ENCODE measurements at places on chromosomes 5 and 9.
A peak's percentile ranks its signal among the peaks of the same experiment; 100 is the strongest.

- DNase-seq = no peak
These were observed 1.6 kb upstream of the ASPN start for GRCh38 chr9:92483627-92484545.

DNA sequence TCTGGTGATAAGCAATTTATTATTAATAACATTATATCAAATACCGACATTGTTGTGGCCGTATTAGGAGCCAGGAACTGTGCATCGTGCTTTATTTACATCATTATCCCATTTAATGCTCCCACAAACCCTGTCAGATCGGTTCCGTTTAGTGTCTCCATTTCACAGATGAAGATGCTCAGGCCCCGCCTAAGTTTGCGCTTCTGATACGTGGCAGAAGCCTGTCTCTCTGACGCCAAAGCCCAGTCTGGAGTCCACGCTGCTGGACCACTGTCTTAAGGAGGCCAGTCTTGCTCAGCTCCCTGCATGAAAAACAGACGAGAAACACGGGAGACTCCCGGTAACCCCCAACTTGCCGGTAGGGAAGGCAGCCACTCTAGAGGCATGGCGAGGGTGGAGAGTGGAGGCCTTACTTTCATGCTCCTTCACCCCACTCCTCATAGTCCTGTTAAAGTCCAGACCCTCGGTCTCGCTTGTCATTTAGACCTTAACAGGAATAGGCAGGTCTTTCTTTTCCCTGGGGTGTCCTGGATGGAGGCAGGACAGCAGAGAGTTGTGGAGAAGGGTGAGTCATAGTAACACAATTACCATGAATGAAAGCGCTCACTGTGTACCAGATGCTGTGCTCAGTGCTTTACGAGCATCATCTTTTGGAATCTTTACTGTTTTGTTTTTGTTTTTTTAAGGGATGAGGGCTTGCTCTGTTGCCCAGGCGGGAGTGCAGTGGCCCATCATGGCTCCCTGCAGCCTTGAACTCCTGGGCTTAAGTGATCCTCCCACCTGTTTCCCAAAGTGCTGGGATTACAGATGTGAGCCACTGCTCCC, 872 bp downstream of the TXNDC15 start:
- DNase-seq = peak; percentile 33

- no peak for DNase-seq
These were observed 8.1 kb upstream of the SLC2A8 start for GRCh38 chr9:127388856-127389238.

DNA sequence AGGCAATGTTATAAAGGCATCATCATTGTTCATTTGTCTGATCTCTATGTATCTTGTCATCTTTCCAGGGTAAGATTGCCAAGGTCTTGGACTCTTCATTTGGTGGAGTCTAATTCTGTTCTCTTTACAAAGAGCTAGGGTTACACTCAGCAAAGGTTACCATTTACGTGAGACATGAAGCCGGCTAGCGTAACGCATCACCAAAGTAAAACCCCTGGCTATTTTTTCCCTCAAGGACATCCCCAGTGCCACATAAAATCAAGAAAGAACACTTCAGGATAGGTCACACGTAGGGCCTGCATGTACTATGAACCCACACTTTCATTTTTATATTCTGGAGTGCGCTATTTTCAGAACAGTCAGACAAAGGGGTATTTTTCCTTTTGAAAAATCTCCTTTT, 20.0 kb upstream of the MYOT start:
- DNase-seq = no peak

DNA sequence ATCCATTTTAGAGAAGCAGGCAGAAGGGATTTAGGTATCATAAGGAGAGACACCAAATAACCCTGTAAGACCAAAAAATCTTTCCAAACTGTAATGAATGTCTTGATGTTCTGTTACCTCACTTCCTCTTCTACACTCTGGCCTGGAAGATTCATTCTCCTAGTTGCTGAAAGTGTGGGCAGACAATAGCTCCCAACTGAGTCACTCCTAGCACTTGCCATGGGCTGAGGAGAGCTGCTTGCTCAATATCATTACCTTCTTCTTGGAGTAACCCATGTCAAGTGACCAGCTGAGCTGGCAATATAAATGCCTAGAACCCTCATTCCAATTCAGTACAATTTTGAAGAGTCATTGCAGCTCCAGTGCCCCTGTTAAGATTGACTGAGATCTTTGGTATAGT, 1985.5 kb upstream of the CDH6 start:
- no peak for DNase-seq

DNA sequence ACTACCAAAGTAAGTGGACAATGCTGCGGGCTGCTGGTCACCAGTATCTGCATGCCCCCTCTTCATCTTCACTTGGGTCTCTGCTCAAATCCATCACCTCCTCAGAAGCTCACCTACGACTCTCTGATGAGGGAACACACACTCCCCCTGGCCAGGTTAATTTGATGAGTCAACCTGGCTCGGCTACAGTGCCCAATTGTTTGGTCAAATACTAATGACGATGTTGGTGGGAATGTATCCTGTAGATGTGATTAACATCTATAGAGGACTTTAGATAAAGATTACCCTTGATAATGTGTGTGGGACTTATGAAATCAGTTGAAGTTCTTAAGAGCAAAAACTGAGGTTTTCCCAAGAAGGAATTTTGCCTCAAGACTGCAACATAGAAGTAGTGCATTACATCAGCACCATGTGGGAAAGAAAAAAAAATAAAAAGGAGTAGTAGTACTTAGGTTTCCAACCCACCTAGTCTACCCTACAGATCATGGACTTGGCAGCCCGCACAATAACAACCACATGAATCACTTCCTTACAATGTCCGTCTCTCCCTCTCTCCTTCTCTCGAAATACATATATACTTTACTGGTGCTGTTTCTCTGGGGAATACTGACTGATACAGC, 467.3 kb downstream of the DNAH5 start:
- no peak for DNase-seq

DNA sequence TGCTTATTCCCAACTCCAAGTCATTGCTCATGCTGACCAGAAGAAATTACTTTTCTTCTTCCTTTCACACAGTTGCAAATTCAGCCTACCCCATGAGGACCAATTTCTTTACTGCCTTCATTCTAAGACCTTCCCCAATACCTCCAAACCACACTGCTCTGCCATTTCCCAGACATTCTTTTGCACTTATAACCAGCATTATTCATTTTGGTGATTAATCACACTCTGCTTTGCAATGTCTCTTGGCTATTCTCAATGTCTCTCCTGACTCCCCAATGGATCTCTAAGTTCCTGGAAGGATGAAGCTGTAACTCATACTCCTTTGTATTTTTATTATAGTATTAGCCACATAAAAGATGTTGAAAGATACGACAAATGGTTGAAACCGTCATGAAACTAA, 105.7 kb upstream of the RANBP3L start:
- DNase-seq = no peak

- DNase-seq = no peak
These were observed 282.4 kb downstream of the NSG2 start for GRCh38 chr5:174327896-174328295.

GRCh38 chr9:6917162-6917561, 159.4 kb downstream of the KDM4C start:
- DNase-seq = no peak

GRCh38 chr9:26657958-26658357, 234.6 kb downstream of the CAAP1 start:
- DNase-seq = no peak

- no peak for DNase-seq
These were observed 145.5 kb downstream of the ERCC6L2 start for GRCh38 chr9:96020792-96021550.

- DNase-seq = no peak
These were observed 28.1 kb upstream of the LRRTM2 start for GRCh38 chr5:138903130-138903775.

DNA sequence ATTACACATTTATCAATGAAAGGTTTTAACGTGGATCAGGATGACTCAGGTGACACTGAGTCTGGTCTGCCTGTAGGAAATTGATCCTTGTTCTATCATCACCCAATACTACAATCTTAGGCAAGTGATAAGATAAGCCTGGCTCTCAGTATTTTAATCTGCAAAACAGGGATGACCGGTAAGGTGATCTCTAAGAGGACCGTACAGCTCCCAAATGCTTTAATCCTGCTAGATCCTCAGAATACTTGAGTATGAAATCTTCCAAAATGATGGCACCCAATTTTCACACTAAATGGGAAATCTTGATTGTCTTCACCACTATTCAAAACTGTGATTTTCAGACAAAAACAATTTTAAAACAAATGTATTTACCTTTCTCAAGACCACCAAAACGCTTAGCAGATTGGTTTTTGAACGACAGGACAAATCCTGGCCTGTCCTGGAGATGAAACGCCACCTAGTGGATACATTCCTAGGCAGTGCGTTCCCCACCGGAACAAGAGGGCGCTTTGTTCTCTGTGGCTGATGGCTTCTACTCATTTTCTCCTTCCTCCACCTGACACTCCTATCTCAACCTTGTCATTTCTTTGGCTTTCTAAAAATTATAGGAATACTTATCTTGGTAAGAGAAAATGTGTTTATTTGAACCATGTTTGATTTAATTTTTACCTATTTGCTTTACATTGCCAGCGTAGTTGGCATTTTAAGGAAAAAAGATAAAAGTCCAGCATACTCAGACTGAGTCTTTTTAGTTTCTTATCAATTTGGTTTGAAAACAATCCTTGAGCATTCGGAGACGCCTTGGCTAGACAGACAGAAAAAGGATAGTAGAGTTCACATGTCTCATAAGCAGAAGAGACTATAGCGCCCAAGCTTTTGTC, 41.2 kb upstream of the VCAN start:
- peak; percentile 31 for DNase-seq

GRCh38 chr9:136994888-136995230, 1.5 kb downstream of the CLIC3 start:
- DNase-seq = no peak

DNA sequence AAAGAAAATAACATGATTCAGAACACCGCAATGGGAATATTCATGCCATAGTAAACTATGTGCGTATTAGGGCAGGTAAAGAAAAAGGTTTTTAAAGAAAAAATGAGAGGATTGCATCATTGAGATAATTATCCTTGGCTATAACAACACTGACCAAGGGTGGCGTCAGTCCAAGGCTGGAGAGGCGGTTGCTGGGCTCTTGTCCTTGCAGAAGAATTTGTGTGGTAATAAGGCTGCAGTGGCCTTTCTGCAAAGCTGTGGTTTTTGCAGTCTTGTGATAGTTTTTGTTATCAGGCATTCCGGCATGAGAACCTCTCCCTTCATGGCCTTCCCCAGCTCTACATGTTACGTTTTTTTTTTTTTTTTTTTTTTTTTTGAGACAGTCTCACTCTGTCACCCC, 14.0 kb downstream of the BOD1 start:
- no peak for DNase-seq

DNA sequence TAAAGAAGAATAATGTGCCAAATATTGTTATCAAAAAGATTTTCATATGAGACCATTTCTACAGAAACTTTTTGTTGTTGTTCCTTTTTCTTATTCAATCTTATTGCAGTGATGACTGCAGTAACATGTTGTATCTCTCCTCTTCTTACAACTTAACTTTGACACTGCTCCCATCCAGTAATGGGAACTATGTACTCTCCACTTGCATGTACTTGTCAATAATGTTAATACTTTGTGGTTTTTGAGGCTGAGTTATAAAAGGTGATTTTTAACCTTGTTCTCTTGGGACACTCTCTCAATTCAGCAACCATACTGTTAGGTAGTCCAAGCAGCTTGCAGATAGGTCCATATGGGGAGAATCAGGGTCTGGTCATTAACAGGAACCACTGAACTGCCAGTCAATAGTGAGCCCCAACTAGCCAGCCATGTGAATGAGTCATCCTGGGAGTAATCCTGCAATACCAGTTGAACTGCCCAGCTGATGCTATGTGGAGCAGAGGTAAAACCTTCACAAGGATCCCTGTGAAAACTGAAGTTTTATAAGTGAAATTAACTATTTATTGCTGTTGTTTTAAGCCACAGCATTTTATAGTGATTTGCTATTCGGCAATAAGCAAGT, 199.6 kb upstream of the DAB2 start:
- DNase-seq = no peak

GRCh38 chr5:161431963-161432362, 114.6 kb downstream of the GABRB2 start:
- DNase-seq = no peak

GRCh38 chr5:137498736-137499505, at the start of gene SPOCK1:
SPOCK1 (minus strand) TSS chr5:137499326.
- DNase-seq = peak; percentile 18

GRCh38 chr9:19133549-19134345, 6.5 kb upstream of the PLIN2 start:
- DNase-seq = no peak

GRCh38 chr5:174596429-174596828, 128.0 kb upstream of the MSX2 start:
- no peak for DNase-seq

- no peak for DNase-seq
These were observed 111.1 kb upstream of the KLF9 start for GRCh38 chr9:70525519-70525918.

- no peak for DNase-seq
These were observed 246.7 kb downstream of the ADAMTSL1 start for GRCh38 chr9:18720691-18721090.

DNA sequence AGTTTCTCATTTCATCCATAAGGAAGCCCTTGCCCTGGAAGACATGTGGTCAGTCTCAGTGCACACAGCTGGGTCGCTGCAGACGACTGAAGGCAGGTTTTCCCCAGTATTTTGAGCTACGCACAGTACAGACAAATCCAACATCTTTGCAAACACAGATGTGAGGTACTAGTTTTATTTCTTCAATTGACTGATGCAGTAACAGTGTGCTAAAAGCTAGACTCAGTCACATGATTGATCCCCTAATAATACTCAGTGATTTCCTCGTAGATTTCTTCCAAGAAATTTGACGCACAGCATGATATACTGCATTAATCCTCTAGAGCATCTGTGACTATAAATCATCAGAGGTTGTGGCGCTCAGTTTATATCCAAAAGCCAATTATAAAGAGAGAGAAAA, 346.1 kb downstream of the DIRAS2 start:
- no peak for DNase-seq

DNA sequence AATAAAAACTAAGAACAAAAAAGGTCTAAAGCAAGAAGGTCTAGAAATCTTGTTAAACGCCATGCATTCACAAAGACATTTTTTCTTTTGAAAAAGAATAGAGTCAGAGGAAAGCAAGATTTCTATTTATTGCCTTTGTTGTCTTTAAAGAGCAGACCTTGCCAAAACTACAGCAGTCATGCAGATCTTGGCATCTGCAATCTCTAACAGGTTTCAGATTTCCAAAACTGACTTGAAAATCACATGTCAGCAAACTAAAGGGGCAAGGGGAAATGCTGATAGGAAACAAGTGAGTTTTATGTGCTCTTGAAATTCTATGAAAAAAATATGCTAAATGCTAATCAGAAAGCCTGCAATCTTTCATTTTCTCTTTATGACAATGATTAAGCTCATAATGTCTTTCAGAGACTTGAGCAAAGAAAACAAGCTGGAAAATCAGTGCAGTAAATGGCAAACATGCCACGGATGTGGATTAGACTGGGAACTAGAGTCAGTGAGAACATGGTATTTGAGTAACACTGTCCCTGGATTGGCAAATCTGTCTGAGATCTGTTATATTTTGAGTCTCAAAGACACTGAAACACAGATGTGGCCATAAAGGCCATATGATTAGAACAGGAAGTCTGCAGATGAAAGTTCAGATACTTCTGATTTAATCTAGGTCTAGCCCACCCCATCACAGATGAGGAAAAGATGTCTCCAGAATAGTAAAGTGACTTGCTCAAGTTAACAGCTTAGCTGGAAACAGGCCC, 361.4 kb upstream of the RPS23 start:
- no peak for DNase-seq

- no peak for DNase-seq
These were observed 112.8 kb upstream of the PTCH1 start for GRCh38 chr9:95629585-95629984.

- no peak for DNase-seq
These were observed 65.2 kb downstream of the TRIO start for GRCh38 chr5:14208071-14209021.

All from left renal pelvis (tissue), 4 donors.